ENCODE measurements at places on chromosomes 7 and 10.

DNA sequence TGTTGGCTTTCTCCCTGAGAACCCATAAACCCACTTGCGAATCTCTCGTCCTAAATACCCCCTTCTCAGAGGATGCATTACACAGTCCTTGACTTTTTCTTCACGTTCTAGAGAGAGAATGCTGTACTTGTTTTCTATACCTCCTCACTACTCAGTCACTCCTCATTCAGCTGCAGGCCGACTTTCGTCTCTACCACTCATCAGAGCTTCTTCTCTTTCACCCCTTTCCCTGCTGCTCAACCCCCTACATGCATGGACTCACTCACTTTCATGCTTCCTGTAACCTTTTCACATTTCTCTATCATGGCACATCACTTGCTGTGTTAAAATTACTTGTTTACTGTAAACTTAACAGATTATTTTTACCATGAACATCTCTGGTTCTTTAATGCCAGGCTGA, 19.8 kb downstream of the MDFIC start:
- no peak for DNase-seq

GRCh38 chr10:114401195-114401791, 3.0 kb downstream of the AFAP1L2 start:
- peak; percentile 69 for DNase-seq

DNA sequence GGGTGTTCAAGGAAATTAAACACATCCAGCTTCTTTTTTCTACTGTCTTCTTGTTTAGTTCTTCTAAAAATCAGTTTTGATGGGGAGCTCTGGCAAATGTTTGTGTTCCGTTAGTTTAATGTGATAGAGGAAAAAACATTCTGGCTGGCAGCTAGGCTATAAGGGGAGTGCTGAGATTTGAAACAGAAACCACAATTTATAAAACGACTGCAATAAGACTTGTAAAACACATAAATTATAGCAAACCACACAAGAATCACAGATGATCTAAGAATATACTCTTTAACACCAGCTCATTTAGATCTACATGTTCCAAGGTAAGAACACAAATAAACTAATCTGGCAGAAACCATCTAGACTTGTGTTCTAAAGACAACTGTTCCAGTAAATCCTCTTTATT, 425.5 kb downstream of the CNTNAP2 start:
- no peak for DNase-seq

DNA sequence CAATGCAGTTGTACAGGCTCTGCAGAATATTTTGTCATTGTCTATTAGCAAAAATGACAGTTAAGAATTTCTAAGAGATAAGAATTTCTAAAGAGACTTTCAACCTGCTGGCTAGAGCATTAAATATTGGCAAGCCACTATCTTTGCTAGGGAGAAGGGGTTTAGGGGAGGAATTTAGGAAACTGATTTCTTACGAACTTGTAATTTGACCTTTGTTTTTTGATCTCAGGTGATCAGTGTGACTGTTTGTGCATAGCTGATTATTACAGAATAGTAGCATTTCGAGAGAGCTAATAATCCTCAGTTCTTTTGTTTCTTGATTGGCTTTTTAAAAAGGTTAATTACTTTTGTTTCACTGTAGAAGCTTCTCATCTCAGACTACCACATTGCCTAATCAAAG, 68.1 kb downstream of the ST7 start:
- no peak for DNase-seq

DNA sequence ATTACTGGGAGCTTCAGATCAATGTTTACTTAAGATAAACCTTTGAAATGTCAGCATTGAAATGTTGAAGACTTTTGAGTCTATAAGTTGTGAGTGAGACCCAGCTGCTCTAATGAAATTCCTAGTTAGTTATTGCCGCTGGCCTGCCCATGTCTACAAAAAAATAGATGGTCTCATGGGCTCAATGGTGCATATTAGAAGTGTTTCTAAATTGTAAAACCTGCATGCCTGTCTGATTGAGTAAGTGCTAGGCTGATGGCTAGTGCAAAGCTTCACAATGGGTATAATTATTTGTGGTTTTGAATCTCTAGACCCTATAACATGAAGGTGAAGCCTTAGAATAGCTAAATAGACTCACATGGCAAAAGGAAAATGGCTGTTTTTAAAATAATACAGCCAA, 234.5 kb downstream of the SORCS3 start:
- DNase-seq = no peak

DNA sequence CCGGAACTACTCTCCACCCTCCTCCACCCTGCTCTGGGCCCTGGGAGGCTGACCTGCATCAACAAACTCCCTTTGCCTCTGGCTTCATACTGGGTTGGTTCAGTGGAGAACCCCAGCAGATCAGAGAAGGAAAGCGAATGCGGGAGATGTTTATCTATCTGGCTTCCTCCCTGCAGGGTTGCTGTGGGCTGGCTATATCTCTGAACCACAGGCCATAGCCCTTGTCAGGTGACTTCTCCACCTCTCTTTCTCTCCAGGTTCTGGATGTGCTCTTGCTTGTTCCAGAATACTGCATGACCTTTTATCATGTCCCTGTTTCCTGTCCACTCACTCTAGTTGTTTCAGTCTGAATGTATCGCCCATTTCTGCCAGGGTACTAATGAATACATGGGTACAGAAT, 51.7 kb upstream of the IFRD1 start:
- DNase-seq = no peak

GRCh38 chr10:24503461-24504320, 220.0 kb downstream of the ARHGAP21 start:
- peak; percentile 50 for DNase-seq

GRCh38 chr10:113386005-113386404, 166.8 kb upstream of the HABP2 start:
- DNase-seq = peak; percentile 88

GRCh38 chr10:29616542-29616941, 18.2 kb downstream of the SVIL start:
- DNase-seq = no peak

- no peak for DNase-seq
These were observed 2.0 kb upstream of the TYSND1 start for GRCh38 chr10:70148516-70148915.

GRCh38 chr7:140042386-140042670, 20.4 kb downstream of the PARP12 start:
- DNase-seq = no peak

Measured in fibroblast of skin of back (primary cell).